ENCODE measurements at places on chromosomes 11 and 22.

DNA sequence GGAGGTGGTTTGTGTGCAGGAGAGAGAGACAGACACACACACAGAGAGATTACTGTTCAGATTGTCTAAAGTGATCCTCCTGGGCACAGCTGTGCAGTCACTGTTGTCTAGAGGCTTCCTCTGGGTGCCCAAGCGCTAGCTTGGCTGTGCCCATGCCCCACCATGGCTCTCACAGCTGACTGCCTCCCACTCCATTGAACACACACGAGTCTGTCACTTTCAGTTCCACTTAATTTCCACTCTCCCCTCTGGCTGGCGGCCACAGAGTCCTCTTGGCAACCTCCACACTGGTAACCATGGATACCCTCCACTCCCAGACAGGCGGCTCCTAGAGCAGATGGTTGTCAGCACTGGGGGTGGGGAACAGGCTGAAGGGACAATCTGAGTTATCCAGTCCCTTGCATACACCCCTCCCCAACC, 29.1 kb downstream of the MAP6 start:
- DNase-seq, result no peak

DNA sequence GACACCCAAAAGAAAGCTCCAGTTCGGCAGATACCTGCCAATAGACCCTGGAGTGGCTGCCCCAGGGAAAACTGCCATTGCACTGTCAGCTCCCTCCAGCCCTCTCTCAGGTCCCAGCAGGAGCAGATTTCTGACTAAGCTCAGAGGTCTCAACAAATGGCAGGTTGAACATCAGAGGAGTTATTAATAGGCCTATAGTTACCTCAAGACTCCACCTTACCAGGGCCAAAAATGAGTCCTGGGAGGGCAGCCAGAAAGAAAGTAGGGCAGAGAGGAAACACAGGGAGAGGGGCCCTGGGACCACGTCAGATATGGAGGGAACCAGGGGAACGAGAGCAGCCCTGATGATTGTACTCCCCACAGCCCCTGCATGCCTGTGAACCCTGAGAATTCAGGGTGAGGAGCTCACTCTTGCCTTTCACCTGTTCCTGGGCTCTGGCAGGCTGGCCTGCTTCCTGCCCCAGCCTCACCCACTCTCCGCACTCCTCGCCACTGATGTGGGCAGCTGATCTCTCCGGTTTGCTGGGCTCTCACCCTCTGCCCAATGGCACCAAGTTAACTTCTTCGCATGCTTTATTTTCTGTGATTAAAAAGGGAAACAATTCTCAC, 4.3 kb upstream of the RGL4 start:
- no peak for DNase-seq

- DNase-seq, result no peak
Measured at GRCh38 chr11:24885580-24886173, 388.8 kb downstream of the LUZP2 start.

GRCh38 chr11:7077101-7077500, 11.7 kb upstream of the RBMXL2 start:
- DNase-seq, result peak; percentile 64

- DNase-seq, result no peak
Measured at GRCh38 chr22:44947049-44947448, 62.8 kb downstream of the PHF21B start.
